ENCODE measurements at places on chromosomes 7 and 10.

GRCh38 chr10:6244510-6244909, 41.8 kb downstream of the PFKFB3 start:
- no peak for DNase-seq

DNA sequence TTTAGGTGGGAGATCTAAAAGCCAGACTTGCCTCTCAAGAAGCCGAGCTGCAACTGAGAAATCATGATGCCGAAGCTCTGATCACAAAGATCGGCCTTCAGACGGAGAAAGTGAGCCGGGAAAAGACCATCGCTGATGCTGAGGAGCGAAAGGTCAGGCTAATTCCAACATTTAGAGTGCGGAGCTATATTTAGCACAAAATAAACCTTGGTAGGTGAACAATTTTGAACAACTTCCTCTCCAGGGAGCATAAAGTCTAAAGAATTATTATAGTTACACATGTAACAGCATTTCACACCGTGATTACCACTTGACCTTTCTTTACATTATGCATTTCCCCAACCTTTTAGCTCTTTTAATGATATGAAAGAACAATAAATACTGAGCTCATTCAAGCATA, 166.7 kb downstream of the CDCA7L start:
- DNase-seq: no peak

- peak; percentile 31 for DNase-seq
These were observed 40.3 kb downstream of the NRCAM start for GRCh38 chr7:108415821-108416536.

DNA sequence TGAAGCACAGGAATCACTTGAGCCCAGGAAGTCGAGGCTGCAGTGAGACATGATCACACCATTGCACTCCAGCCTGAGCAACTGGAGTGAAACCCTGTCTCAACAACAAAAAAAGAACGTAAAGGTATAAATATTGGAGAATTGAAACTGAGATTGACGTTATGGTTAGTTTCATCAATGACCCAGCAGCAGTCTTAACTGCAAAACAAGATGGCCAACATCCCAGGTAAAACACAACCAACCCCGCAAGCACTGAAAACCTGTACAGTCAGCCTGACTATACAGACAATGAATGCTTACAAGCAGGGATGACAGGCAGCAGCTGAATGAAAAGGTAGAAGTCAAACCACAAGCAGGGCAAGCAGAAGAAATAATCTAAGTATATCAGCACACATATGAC, 34.7 kb downstream of the WAPL start:
- DNase-seq: no peak

DNA sequence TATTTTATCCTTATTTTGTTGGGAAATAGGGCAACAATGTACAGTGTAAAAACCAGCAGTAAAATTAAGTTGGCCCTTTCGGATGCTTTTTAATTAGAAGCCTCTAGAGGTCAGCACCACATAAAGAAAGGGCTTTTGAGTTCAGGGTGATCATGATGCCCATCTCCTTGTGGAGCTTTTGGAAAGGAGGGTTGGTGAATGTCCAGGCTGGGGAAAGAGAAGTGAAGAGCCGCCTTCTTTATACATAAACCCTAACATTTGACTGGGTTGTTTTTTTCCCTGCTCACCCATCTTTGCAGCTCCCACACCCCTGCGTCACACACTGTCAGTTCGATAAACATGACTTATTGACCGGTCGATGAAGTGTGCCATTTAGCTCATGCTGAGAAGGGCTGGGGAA, 29.8 kb downstream of the MTURN start:
- DNase-seq: no peak

DNA sequence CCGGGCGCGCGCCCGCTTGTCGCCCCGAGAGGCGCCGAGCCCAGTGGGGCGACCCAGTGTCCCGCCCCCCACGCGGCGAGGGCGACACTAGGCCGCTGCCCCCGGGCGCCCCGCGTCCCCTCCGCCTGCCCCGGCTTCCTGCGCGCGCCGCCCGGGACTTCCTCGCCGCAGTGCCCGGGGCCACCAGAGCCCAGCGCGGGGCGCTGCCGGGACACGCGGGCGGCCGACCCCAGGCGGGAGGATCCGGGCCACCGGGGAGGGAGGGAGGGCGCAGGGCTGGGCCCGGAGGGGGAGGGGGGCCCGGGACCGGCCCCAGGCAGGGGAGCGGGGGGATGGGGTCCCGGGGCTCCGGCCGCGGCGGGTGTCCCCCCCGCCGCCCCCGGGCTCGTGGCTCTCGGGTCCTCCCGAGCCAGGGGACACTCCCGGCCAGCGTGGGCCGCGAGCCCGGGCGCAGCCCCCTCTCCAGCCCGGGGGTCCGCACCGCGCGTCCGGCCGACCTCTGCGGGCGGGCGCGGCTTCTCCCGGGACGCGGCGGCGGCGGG, 435 bp upstream of the PWWP2B start:
- peak; percentile 80 for DNase-seq

GRCh38 chr10:99551616-99552015, 18.9 kb downstream of the NKX2-3 start:
- DNase-seq: no peak

DNA sequence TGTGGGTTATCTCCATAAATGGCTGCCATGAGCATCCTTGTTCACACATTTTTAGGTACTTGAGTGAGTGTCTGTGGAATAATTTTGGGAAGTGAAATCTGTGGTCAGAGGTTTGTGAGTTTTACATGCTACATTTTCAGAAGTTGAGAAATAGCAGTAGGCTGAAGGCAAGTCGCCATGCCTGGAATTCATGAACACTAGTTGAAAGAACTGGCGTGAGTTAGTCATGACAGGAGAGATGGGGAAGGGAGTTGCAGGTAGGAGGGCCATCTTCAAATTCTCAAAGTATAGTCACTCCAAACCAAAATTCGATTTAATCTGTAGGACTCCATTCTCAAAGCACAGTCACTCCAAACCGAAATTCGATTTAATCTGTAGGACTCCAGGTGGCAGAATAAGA, 89.6 kb downstream of the EGFR start:
- DNase-seq: no peak

DNA sequence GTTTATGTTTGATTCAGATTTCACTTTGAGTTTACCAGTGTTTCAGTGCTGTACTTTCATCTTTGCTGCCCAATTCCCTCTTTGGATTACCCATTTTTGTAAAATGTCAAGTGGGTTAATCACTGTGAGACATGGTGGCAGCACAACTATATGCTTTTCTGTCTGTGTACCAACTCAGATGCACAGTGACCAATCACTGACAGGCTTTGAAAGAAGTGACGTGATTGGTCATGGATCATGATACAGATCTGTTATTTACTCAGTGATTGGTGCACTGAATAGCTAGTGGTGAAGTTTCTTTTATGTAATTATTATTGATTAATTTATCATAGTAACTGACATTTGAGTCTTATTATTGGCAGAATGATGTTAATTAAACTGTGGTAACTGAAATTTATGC, 126.9 kb downstream of the SDK1 start:
- DNase-seq: no peak

DNA sequence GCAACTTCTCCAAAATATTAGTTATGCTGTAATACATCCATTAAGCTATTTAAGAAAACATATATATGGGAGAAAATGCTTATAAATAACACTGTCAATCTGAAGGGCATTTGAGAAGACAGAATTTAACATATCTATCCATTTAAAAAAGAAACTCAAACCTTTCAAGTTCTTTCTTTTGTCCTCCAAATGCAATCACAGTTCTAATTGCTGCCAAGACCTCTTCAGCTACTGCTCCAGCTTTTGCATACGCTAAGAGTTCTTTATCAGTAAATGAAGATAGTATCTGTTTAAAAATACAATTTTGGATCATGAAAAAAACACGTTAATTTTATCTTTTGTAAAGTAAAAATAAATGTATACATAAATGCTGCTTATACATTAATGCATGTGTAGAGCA, 39.6 kb downstream of the ABCB1 start:
- no peak for DNase-seq

- no peak for DNase-seq
These were observed 4.1 kb downstream of the OR2F1 start for GRCh38 chr7:143958781-143959180.

- DNase-seq: no peak
These were observed 205.6 kb downstream of the GRID1 start for GRCh38 chr10:86160890-86161585.

DNA sequence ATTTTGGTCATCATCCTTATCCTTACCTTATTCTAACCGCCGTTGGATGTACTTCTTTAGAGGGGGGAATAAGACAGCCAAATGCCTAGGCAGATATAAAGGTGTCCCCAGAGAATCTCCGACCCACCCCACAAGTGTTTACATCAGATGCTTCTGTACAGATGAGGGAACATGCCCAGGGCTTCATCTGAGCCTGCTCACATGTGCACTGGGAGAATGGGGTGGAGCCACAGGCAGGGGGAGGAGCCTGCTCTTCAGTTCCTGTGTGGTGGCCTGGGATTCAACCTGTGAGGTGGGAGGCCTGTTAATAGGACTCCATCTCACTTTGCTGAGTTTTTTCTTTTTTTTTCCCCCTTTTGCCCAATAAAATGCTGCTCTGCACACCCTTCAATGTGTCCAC, 27.6 kb upstream of the OPTN start:
- DNase-seq: no peak

DNA sequence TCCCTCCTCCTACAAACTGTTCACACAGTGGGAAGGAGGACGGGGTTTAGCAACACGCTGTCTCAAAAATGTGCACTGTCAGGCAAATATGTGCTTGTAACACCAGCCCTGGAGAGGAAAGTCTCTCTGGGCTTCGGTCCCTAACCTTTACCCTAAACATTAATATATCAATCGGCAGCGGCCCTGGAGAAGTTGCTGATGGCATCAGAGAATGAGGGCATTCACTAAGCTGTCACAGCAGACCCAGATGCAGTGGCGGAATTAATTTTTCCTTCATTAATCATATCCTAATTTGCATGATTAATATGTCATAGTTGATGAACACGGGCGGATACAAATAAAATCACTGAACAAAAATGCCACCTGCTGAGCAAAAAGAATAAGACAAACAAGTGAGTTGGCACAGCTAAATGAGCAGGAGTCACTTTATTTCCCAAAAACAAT, 45.2 kb upstream of the INSIG1 start:
- DNase-seq: no peak

DNA sequence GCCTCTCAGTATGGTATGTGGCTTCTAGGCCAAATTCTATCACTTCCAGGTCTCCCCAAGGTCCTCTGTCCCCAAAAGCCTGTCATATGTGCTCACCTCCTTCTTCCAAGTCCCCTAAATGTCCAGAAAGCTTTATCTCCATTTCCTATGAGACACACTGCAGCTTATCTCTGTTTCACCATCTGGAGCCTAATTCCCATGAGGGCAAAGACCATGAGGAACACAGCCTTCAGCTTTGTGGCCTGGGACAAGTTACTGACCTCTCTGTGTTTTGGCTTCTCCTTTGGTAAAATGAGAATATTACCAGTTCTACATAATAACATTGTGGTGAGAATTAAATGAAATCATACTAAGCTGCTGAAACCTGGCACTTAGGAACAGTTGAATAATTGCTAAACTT, 19.2 kb downstream of the ST8SIA6 start:
- DNase-seq: no peak

- no peak for DNase-seq
These were observed 132.6 kb downstream of the ST7 start for GRCh38 chr7:117085769-117086463.

DNA sequence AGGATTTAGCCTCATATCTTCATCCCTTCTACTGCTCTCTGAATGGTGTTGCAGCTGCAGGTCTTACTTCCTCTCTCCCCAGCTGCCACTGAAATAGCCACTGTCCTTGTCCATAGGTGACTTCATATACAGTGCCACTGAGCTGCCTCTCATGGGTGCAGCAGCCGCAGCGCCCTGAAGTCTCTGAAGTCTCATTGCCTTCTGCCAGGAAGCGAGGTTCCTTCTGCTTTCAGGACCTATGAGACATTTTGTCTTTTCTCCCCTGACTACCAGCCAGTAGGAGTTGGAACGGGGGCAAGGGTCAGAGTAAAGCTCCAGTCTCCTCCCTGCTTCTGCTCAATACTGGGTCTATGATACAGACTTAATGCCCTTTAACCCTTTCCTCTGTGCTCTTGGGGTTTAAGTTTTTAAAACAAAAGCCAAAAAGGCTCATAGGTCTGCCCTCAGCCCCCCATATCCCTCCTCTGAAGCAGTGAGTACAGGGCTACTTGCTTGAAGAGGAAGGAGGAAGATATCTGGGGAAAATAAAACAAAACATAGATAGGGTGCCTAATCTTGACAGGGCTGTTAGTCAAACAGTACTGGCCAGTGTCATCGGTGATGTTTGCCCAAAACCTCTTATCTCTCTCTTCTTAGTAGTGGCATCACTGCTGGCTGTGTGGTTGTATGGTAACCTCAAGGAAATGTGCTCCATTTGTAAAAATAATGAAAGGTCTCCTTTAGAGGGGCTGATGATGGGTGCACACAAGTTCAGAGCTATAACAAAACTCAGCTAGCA, 7.1 kb downstream of the PLCE1 start:
- no peak for DNase-seq

GRCh38 chr7:118185163-118185860, 1.3 kb downstream of the LSM8 start:
- no peak for DNase-seq

- no peak for DNase-seq
These were observed 484.5 kb upstream of the ZMIZ1 start for GRCh38 chr10:78584266-78584665.

DNA sequence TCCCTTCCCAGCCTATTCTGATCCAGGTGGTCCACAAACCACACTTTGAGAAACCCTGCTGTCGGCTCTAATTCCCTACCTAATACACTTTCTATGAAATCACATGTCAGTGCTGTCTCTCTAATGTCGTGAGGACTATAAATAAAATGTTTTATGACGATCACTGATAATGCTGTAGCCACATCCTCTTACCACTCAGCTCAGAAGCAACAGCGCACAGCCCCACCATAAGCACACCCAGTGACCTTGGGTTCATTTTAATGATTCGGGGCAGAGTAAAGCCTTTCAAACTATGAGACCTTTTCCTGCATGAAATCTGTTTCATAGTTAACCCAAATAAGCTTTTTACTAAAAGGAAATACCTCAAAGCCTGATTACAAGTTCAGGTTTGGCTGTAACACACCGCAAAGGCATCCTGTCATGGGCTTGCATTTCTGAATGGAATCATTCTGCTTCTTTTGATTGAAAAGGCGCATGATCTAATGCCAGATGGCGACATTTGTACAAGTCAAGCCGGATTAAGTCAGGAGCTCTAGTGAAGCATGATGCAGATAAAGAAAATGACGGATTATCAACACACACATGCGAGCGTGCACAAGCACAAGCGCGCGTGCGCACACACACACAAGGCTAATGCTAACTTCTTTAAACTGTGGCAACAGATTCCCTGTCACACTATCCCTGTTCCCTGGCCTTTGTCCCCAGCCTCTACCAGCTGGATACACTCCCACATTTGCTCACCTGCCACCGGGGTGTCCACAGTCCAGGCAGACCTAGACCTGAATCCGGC, 180.5 kb upstream of the PDE1C start:
- DNase-seq: no peak

DNA sequence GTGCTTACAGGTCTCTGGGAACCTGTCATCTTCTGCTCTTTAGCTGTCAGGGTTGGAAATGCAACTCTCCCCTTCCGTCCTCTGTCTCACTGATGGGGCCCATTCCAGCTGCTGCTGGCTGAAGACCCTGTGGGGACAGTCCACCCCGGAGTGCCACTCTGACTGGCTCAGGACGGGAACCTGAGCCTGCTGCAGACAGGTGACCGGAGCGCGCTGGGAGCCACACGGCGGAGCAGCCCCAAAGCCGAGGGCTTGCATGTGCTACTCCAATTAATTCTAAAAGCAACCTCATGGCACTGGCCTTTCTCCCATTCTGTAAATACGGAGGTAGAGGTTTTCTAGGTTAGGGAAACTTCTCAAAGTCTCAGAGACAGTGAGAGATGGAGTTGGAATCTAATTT, 223.5 kb upstream of the PITRM1 start:
- DNase-seq: no peak

- no peak for DNase-seq
These were observed 92.9 kb downstream of the CPED1 start for GRCh38 chr7:121081327-121081936.

Measured in CD4-positive, alpha-beta T cell treated with Interferon gamma for 1 hour (primary cell).